Left lobe of liver (tissue), 2 donors: ENCODE measurements at places on chromosomes 3 and 15. TPM values are rescaled to one million over a fixed set of nuclear protein-coding genes. Genes with fewer than 3 reads are reported as not detected.
A peak's percentile ranks its signal among the peaks of the same experiment; 100 is the strongest.

The THRB gene
- 30.7 TPM for total RNA-seq

GRCh38 chr3:126026277-126026751 is 57.3 kb downstream of the ROPN1B start:
- DNase-seq = peak; percentile 35

The XCR1 gene
- total RNA-seq = not detected

- DNase-seq = no peak
These were observed 50.3 kb downstream of the XYLB start for GRCh38 chr3:38396861-38397260.

DNA sequence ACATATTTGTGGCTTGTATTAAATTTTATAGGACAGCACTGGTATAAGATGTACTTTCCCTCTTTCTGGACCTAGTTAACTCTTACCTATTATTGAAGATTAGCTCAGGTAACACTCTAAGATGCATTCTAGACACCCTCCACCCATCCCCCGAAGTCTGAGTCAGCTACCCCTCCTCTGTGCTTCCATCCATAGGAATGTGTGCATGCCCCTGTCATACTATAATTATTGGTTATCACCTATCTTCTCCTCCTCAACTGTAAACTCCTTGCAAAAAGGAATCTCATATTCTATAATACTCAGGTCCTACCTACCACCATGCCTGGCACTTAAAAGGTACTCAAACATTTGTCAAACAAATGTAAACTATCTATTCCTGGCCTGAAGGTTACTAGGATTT is 3.0 kb downstream of the PEAK1 start:
- no peak for DNase-seq

GRCh38 chr3:72663429-72663828 is 184.8 kb downstream of the SHQ1 start:
- DNase-seq = no peak

The SYNPR gene
- not detected for total RNA-seq

The ABHD17C gene
- 3.7 TPM for total RNA-seq

The FBXO40 gene
- 0.03 TPM for total RNA-seq

The ARNT2 gene
- total RNA-seq = 0.45 TPM

GRCh38 chr15:64105113-64105704 is 9.4 kb downstream of the SNX1 start:
- peak; percentile 65 for DNase-seq

DNA sequence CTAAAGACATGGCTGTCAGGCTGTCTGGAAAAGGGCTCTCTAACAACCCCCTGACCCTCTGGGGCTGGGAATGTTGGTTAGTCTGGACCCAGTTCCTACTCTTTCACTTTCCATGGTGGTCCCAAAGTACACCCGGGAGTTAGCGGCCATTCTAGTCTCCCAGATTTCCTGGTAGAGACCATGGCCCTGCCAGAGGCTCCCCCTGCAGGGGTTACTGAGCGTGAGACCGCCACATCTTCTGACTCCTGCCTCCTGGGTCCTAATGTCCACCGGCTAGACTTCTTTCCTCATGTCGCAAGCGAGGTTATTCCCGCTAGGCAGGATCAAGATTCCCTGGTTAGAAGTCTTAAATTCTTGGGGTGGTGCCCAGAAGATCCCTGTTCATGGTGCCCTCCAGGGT is 540.0 kb upstream of the ROBO1 start:
- DNase-seq = no peak

The SLC24A5 gene
- not detected for total RNA-seq

The ROPN1 gene
- total RNA-seq = not detected

GRCh38 chr3:33401781-33402180 is 38.4 kb downstream of the UBP1 start:
- DNase-seq = no peak

The ITIH4 gene
- total RNA-seq = 4,358 TPM

GRCh38 chr3:30680789-30681648 is 74.6 kb downstream of the TGFBR2 start:
- no peak for DNase-seq

DNA sequence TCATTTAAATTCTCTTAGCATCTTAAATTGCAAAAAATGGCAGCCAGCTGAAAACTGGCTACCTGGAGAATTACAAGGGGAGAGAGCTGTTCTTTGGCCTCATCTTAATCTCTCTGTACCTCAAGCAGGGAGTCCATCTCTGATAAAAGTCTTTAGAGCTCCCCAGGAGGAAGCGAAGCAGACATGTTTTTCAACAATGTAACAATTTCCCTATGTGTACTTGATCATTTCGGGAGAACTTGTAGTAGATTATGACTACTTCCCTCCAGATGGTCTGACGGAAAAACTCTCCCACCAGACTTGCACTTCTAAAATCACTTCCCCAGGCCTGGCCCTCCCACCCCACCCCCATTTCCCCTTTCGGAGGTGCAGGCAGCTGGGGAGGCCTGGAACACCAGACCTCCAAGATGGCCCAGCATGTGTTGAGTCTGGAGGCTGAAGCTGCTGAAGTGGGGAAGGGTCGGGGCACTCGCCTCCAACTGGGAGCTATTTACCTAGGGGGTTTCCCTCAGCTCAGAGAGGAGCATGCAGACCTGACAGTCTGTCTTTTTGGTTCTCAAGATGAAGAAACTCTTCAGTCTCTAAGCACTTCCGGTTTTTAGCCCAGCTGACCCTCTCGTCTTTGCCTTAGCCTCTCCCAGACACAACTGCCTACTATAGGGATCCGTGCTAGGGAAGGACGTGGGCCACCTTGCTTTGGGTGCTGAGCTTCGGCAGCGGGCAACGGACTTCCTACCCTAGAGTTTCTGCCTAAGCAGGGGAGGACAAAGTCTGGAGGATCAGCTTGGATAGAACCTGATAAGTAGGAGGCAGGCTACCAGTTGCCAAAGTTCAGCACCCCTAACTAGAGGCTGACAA is 164.0 kb upstream of the TBL1XR1 start:
- no peak for DNase-seq

DNA sequence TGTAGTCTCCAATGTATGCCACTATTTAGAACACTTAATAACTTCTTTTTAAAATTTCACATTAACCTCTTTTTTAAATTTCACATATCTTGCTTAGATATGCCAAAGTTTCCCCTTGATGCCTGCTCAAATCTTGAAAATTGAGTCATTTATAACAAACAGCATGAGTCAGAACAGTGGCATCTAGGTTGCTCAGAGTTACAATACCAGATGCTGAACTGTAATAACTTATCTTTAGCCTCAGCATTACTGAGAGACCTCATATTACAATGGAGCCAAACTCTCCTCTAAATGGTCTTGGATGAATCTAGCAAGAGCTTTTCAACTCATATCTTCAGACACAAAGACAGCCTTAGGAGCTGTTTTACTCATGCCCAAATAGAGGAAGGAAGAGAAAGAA is 439.3 kb upstream of the ARPP21 start:
- DNase-seq = no peak

The STARD9 gene
- 0.91 TPM for total RNA-seq

DNA sequence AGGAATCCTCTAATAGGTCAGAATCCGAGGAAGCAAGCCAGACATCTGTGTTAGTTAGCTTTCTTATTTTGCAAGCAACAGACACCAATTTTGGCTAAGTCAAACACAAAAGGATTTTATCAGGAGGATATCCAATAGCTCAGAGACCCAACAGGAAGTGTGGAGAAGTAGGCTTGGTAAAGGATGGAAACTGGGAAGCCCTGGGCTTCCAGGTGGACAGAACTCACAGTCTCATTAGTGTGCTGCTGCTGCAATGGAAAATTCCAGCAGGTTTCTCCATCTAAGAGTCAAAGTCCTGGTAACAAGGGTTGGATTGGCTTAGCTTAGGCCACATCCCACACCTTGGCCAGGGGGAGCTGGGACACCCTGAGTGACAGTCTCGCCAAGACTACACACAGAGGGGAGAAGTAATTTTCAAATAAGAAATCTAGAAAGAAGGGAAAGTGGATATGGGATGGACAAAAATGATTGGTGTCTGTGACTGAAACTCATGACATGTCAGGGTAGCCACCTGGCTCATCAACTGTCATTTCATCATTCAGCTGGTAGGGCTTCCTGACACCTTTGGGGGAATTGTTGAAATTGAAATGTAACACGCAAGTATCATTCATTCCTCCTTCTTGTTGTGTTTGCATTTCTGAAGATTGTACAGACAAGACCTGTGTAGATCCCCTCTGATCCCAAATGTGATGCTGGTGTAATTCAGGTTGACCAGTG is 158.6 kb downstream of the THSD4 start:
- peak; percentile 72 for DNase-seq

DNA sequence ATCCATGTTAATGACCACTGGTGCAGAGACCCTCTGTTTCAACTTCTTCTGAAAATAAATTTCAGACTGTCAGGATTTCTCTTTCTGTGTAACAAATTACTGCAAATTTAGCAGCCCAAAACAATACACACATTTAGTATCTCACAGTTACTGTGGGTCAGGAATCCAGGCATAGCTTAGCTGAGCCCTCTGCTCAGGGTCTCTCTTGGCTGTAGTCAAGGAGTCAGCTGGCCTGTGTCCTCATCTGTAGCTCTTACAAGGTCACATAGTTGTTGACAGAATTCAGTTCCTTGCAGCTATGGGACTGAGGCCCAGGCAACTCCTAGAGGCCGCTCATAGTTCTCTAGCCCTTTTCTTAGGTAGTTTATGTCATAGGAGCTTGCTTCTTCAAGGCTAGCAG is 51.9 kb downstream of the NKIRAS1 start:
- DNase-seq = no peak

DNA sequence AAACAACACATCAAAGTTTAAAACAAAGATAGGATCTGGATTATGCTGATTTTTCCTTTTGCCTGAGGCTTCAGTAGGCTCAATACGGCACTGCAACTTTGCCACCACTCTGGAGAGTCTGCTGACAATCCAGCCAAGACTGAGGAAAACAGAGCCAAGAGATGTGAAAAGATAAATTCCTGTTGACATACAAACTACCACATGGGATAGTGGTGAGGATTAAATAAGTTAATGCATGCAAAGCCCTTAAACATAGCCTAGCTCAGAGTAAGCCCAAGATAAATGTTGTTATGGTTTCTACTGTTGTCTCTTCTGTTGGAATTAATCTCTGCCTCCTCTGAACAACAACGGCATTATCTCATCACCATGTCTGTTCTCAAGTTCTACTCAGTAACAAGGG is 245.9 kb upstream of the LMCD1 start:
- DNase-seq = no peak

The C3orf80 gene
- total RNA-seq = 0.10 TPM

DNA sequence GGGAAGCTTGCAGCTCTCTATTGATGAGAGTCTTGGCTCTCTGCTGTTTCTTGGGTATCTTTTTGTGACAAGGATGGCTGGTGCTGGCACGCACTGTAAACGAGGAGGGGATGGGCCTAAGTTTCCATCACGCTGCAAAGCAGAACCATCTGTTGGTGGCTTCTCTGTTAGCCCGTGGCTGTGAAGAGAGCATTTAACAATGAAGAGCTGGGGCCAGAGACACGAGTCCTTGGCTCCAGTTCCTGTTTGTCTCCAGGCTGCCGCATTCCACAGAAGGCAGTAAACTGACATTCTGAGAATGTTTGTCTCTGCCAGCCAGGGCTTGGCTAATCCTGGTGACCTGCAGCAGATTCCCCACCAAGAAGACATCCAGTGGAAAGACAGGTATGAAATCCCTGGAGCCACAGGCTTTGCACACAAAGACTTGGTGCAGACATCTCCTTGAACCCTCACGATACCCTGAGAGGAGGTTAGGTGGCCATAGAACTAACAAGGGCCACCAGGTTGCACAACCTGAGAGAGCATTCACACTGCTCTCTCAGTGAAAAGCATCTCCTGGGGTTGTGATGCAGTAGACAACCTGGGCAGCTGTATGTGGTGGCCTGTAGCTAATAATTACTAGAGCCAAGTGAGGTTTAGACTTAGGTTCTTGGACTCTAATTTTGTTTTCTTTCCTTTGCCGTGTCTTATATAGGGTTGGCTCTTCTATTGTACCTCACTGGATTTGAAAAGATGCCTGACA is 130.9 kb downstream of the ASB7 start:
- no peak for DNase-seq

The PLSCR2 gene
- not detected for total RNA-seq

The SNX22 gene
- 1.2 TPM for total RNA-seq

DNA sequence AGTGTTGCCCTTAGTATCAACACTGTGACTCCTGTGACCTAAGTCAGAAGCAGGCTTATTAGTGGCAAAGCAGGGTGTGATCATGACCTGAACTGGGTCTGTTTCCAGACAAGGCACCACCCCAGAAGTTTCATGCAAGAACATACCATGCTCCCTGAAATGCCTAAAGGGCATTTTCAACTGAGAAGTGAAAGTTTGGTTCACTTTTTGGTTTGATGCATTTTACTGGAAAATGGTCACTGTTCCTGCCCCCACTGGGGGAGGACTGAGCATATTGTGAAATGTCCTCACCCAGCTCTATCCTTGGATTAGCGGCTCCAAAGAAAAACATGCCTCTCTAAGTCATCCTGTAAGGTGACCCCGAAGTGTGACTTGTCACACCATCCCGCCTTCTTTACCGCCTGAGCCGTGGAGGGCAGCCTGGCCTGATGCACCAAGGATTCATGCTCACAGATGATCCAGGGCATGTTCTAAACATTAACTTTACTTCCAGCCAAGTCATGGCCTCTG is 3.1 kb upstream of the FAM240A start:
- peak; percentile 42 for DNase-seq

DNA sequence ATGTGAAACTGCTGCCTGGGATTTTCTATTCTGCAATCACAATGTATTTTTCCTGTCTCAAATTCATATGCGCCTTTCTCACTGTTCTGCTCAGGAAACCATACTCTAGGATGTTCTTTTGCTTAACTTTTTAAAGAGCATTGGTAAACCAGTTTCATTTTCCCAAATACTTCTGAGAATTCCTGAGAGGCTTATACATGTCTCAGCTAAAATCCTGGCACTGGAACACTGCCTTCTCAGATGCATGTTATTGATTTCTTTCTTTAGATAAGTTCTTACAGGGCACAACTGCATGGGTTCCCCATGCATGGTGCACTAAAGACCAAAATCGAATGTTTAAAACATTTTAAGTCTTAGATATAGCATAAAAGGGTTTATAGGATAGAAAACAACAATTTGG is 178.3 kb upstream of the PLSCR5 start:
- no peak for DNase-seq

The CILP gene
- total RNA-seq = 1.3 TPM

The TOMM70 gene
- 27.3 TPM for total RNA-seq

The MYLK gene
- total RNA-seq = 144 TPM

The AP3B2 gene
- not detected for total RNA-seq

- DNase-seq = no peak
These were observed 166.8 kb upstream of the LPP start for GRCh38 chr3:187987187-187987586.

GRCh38 chr15:52230073-52230472 is 38.9 kb upstream of the GNB5 start:
- DNase-seq = no peak

The TUBGCP5 gene
- 10.5 TPM for total RNA-seq

DNA sequence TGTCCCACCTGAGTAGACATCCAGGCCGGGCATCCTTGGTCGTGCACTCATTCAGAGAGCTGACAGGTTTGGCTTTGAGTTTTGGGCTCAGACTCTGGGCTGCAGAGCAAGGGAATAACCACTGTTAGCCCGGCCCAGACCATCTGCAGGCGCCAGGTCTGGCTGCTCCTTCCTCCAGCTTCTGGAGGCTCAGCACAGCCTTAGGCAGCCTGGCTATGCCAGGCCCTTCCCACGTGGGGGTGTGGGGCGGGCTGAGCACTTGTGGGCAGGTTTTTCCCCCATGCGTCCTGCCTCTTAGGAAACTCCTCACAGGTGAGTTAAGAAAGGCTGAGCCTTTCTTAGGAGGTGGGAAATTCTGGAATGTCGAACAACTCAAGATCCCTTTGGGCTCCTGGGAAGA is 11.2 kb downstream of the PLA2G4B start:
- DNase-seq = no peak
